ENCODE measurements at places on chromosomes 11 and 22.

DNA sequence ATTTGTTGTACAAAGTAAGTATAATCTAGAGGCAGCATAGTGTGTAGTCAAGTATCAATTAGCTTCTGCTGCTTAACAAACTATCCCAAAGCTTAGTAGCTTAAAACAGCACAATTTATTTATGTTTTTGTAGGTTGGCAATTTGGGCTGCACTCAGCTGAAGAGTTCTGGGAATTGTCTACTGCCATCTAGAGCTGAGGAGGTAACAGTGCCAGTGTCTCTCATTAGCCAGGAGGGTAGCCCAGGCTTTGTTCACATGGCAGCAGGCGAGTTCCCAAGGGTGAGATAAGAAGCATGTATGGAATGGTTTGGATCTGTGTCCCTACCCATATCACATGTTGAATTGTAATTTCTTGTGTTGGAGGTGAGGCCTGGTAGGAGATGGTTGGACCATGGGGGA lies 45.8 kb upstream of the SLN start:
- DNase-seq = no peak

DNA sequence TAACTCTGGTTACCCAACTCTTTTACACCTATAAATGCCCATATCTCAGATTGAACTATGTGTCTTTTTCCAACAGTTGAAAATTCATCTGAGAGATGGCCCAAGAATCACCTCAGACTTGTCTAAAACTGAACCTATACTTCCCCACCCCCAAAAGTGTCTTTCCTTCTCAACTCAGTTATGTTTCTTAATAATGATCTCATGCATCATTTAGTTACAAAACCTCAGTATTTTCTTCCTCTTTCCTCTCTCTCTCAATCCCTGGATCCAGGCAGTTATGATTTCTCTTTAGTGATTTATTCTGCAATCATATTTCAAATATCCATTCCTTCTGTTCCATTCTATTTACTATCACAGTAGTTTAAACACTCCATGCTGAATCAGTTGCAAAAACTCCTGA lies 32.3 kb upstream of the ADSL start:
- DNase-seq = no peak

GRCh38 chr11:112253605-112254242 lies 6.9 kb downstream of the PLET1 start:
- no peak for DNase-seq

DNA sequence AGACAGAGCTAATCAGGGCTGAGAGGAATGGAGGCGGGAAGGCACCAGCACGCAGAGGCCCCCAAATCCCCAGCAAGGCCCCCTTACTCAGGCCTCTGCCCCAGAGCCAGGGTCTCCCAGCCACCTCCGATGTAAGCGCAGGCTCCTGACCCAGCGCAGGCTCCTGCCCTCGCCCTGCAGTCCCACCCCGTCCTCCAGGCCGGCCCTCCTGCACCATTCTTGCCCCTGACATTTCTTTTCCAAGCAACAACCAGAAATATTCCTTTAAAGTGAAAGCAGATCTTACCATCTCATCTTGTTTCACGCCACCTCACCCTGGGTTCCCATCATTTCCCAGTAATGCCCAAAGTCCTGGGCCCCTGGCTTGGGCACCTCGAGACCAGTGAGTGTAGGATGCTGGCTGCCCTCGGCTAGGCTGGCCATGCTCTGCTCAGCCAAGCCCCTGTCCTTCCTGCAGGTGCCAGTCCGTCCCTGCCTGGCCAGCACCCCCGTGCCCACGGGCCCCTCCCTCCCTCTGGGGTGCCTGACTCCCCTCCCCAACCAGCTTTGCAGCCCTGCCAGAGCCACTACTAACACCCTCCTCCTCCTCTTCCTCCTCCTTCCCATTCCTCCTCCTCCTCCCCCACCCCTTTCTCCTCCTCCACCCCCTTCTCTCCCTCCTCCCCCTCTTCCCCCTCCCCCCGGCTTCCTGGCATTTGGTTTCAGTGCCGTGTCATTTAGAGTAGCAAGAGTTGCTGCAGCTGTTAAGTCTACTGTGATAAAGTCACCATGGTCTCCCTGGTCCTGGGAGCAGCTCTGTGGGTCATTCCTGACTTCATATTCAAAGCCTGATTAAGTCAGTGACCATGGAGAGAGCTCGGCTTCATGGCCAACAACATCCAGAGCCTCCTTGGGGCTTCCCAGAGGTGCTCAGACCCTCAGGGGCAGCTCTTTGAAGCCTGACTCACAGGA lies 78.7 kb downstream of the PIWIL3 start:
- peak; percentile 33 for DNase-seq

- peak; percentile 68 for DNase-seq
Observed at GRCh38 chr22:30455075-30455840, 16.6 kb downstream of the SEC14L3 start.

- no peak for DNase-seq
Observed at GRCh38 chr22:49363526-49364230, 464.0 kb downstream of the BRD1 start.

GRCh38 chr11:61714316-61714715 lies 34.1 kb downstream of the DAGLA start:
- no peak for DNase-seq

- no peak for DNase-seq
Observed at GRCh38 chr11:85475660-85476517, 151.3 kb downstream of the DLG2 start.

DNA sequence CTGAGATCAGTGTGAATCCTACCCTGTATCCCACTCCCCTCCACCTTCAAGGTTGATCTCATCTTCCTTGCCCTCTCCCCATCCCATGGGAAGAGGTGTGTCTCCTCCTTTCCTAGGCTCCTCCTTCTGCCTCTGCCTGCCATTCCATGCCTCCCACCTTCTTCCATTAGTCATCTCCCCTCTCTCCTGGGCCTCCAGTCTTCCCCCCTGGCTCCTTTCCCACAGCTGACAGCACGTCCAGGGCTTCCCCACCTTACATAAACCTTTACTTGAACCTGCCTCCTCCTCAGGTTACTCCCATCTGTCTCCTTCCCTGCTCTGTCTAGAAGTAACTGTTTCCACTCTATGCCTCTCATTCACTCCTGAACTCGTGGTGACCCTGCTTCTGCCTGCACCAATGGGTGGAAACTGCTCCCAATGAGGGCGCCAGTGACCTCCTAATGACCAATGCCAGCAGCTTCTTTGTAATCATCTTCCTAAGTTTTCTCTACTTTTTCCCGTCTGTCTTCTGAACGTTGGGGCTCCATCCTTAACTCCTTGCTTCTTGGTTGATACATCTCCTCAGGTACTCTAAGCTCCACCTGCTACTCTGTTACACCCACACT lies 266.9 kb upstream of the NARS2 start:
- DNase-seq = no peak

- DNase-seq = peak; percentile 71
Observed at GRCh38 chr22:43996170-43996980, 27.7 kb upstream of the PARVB start.

- no peak for DNase-seq
Observed at GRCh38 chr11:44407211-44407996, 97.5 kb upstream of the ALX4 start.

GRCh38 chr22:28980326-28980725 lies 81.3 kb downstream of the C22orf31 start:
- no peak for DNase-seq

- DNase-seq = no peak
Observed at GRCh38 chr22:23268877-23269276, 88.6 kb downstream of the BCR start.

DNA sequence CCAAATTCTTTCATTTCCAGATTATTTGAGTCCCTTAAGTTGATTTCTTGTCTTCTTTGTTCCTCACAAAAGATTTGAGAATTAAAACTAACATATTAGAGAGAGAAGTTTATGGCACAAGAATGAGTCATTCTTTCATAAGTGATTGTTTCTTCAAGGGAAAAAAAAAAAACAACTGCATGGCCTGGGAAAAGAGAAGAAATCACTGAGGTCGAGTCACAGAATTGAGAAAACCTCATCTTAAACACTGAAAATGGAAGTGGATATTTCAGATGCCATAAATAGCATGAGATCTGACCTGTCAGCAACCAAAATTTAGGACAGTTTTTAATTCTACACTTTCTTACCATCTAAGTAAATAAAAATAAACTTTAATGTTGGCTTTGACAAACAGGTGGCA lies 87.2 kb downstream of the CWF19L2 start:
- DNase-seq = no peak

DNA sequence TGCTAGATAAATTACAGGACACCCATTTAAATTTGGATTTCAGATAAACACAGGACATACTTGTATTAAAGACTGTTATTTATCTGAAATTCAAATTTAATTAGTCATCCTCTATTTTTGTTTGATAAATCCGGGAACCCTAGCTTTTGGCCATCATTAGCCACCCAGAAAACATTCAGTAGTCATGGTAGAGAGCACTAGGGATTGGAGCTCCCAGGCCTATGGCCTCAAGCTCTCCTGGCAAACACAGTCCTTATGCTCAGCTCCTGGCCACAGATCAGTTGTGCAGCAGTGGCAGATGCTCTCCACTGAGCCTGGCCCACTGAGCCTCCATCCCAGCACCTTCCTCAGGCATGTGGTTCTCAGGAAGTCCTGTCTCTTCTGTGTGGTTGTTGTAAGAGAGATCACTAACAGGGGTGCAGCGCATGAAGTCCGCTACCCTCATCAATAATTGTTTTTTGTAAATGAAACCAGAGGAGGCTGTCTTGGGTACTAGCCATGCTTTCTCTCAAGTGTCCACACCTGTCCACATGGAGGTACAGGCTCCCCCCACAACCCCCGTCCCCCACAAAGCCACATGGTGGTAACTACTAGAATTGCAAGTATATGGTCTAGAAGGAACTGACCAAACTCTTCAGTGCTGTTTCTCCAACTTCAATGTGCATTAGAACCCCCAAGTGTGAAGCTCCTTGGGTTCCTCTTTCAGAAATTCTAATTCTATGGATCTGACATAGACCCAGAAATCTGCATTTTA lies 1.1 kb upstream of the IRAG1 start:
- peak; percentile 11 for DNase-seq

- peak; percentile 75 for DNase-seq
Observed at GRCh38 chr11:92886243-92886905, 83.1 kb upstream of the MTNR1B start.

- DNase-seq = no peak
Observed at GRCh38 chr11:13223112-13223511, 54.5 kb upstream of the BMAL1 start.

DNA sequence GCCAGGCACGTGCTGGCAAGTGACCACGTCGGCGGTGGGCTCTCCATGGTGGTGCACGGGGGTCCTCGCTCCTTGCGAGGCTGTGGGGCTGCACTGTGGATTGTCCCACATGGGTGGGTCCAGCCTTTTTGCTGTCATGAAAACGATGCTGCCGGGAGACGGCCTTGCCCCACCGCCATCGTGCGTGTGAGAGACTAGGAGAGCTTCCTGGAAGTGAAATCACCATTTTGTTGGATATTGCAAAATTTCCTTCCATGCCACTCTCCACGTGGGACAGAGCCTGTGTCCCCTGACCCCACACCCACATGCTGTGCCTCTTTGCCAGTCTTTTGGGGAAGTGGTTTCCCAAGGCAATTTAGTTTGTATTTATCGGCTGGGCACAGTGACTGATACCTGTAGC lies 18.2 kb upstream of the GRAMD4 start:
- no peak for DNase-seq

GRCh38 chr22:36593215-36593614 lies 64.2 kb upstream of the EIF3D start:
- DNase-seq = no peak

- DNase-seq = peak; percentile 83
Observed at GRCh38 chr22:50691521-50691920, 18.9 kb downstream of the SHANK3 start.

GRCh38 chr11:17459236-17459896 lies 17.3 kb downstream of the ABCC8 start:
- DNase-seq = no peak

GRCh38 chr11:16080688-16081381 lies 275.5 kb downstream of the SOX6 start:
- no peak for DNase-seq

DNA sequence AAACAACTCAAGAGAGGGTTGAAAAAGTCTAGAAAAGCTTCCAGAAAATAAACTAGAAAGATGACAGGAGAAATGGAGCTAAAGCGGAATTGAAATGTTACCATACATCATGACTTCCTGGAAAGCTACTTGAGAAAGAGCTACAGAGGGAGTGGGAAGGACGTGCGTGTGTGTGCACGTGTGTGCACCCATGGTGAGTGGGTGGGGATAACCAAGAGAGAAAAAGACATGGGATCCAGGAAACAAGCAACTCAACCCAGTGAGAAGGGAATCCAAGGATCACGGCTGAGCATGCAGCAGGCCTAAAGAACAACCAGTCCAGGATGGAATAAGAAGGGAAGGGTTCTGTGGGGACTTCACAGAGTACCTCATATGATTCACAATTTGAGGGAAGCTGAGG lies 21.6 kb downstream of the APOL1 start:
- DNase-seq = no peak

- no peak for DNase-seq
Observed at GRCh38 chr11:98979205-98979604, 41.5 kb upstream of the CNTN5 start.

GRCh38 chr11:47186076-47186699 lies at the start of gene PACSIN3:
Gene PACSIN3, minus strand, starts transcription at chr11:47186434. Its CDS starts 3,707 bp downstream, at chr11:47182727.
- DNase-seq = peak; percentile 45

GRCh38 chr11:126149759-126150625 lies 61.5 kb downstream of the RPUSD4 start:
- DNase-seq = peak; percentile 41

DNA sequence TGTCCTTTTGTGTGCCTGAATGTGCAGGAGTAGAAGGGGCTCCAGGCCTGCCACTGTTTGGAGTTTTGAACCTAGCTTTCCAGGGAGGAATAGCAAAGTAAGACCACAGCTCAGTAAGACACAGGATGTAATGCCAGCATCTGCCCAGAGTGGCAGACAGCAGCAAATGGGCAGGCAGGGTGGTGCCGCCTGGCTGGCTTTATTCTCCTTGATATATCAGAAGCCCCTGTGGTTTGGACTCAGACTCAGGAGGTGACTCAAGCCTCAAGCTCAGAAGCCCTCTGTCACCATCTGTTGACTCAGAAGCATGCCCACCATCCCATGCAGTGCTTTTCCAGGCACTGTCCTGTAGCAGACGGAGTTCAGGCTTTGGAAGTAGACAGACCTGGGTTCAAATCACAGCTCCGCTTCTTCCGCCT lies 72.7 kb upstream of the TTC12 start:
- DNase-seq = no peak

DNA sequence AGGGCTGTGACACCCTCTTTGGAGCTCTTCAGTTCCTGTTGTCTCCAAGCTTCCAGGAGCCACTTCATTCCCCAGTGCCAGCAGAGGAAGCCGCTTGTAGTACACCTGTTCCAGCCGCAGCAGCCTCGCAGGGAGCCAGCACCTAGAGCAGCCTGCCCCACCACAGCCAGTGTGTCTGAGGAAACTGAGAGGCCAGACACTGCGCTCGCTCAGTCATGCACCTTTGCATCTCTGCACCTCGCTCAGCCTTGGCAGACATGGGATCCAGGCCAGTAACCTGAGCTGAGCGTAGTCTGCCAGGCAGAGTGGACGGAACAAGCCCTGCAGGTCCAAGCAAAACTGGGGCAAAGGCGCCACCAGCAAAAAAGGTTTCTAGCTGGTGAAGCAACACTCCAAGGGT lies 1072.1 kb downstream of the JRKL start:
- no peak for DNase-seq

GRCh38 chr11:112617977-112618826 lies 343.0 kb upstream of the NCAM1 start:
- DNase-seq = no peak

- DNase-seq = no peak
Observed at GRCh38 chr11:73270855-73271477, 1.2 kb upstream of the P2RY6 start.

GRCh38 chr11:20070459-20070858 lies 89.8 kb downstream of the DBX1 start:
- no peak for DNase-seq

- no peak for DNase-seq
Observed at GRCh38 chr11:105720096-105720495, 110.2 kb downstream of the GRIA4 start.

- DNase-seq = no peak
Observed at GRCh38 chr11:61910187-61911127, 6.9 kb downstream of the RAB3IL1 start.

Data from common myeloid progenitor, CD34-positive (primary cell).